ENCODE measurements at places on chromosomes 7 and 10.

GRCh38 chr7:112411186-112411795 is 39.0 kb upstream of the IFRD1 start:
- no peak overlapping the region for H3K4me3 ChIP-seq
- H3K27ac ChIP-seq: no peak overlapping the region
- H3K4me1 ChIP-seq: no peaks in the 10 kb centered on the region
- peaks cover 14% of the 10 kb centered on the region for H3K27me3 ChIP-seq

- no peaks in the 10 kb centered on the region for H3K27me3 ChIP-seq
- peaks cover 27% of the 10 kb centered on the region for H3K36me3 ChIP-seq
- DNase-seq: no peak
- H3K4me3 ChIP-seq: no peak overlapping the region
- H3K27ac ChIP-seq: no peak overlapping the region
These were observed 69.1 kb downstream of the KMT2C start for GRCh38 chr7:152366662-152367061.

DNA sequence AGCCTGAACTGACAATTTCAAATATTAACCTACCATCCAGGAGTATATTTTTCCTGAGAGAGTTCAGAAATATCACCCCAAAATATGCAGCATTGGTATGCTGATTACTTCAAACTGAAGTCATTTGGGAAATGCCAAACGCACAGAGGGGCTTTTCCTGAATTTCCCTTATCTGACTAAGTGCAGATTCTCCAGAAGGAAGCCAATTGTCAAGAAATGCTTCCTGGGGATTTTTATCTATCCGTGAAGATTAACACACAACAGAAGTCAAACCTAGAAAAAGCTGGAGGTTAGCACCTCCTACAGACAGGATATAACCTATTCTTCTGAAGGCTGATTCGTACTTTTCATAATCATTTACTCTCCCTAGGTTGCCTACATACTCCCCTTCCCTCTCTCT is 91.0 kb downstream of the AKR1D1 start:
- peaks cover 14% of the 10 kb centered on the region for H3K4me1 ChIP-seq
- no peak for DNase-seq
- H3K27me3 ChIP-seq: peaks cover 9% of the 10 kb centered on the region
- no peak overlapping the region for H3K4me3 ChIP-seq

- no peak overlapping the region for H3K27ac ChIP-seq
- no peak overlapping the region for H3K4me3 ChIP-seq
- no peaks in the 10 kb centered on the region for H3K4me1 ChIP-seq
These were observed 9.9 kb upstream of the OR9A4 start for GRCh38 chr7:141906285-141906684.

DNA sequence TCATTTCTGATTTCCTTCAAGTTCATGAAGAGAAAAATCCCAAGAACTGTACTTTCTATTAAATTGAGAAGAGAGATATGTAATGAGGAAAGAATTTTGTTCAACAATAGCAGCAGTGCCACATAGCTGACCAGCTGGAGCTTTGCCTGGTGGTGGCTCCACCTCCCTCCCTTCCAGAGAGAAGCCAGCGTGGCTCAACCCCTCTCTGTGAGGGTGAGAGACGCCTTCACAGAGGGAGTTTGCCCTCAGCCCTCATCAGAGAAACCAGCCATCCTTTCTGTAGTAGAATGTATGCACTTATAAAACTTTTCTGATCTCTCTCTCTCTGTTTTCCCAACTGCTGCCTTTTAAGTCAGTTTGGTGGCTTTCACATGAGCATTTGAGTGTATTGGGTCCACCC is 20.5 kb upstream of the COL1A2 start:
- no peak overlapping the region for H3K27ac ChIP-seq
- DNase-seq: no peak
- peaks cover 2% of the 10 kb centered on the region for H3K4me1 ChIP-seq
- no peaks in the 10 kb centered on the region for H3K36me3 ChIP-seq
